Activated T-helper 1 cell treated with anti-CD3 and anti-CD28 coated beads, Interleukin-12 subunit alpha, Interleukin-12 subunit beta, Interleukin-2, Interleukin-4 antibody, amounts not matched to agents 30 ng/mL and 10 ng/mL and 1 ng/mL, durations not matched to agents 14 hours and 24 hours and 36 hours (primary cell): ENCODE measurements at places on chromosomes 13 and 19.

DNA sequence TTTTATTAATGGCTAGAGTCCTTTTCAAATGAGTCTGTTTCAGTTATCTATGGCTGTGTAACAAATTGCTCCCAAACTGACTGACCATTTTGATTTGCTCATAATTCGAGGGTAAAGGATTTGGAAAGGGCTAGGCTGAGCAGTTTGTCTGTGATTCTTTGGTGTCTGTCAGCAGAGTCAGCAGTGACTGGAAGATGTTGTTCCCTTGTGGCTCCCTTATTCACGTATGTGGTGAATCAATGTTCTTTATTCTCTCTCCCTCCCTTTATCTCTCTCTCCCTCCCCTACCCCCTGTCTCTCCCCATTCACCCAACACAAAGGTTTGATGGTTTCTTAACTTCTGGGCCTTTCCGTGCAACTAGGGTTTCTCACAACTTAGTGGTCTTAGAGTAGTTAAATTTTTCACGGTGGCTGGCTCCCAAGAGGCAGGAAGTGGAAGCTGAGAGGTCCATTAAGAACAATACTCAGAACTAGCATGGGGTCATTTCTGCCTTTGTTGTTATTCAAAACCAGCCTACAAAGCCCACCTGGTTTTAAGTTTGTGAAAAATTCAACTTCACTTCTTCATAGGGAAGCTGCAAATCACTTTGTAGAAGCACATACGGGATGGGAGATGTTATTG is 772.5 kb upstream of the SLITRK1 start:
- H3K4me3 ChIP-seq = no peak overlapping the region
- no peaks in the 10 kb centered on the region for H3K36me3 ChIP-seq
- H3K27me3 ChIP-seq = no peaks in the 10 kb centered on the region
- H3K4me1 ChIP-seq = no peaks in the 10 kb centered on the region
- no peak for DNase-seq
- H3K27ac ChIP-seq = no peak overlapping the region

DNA sequence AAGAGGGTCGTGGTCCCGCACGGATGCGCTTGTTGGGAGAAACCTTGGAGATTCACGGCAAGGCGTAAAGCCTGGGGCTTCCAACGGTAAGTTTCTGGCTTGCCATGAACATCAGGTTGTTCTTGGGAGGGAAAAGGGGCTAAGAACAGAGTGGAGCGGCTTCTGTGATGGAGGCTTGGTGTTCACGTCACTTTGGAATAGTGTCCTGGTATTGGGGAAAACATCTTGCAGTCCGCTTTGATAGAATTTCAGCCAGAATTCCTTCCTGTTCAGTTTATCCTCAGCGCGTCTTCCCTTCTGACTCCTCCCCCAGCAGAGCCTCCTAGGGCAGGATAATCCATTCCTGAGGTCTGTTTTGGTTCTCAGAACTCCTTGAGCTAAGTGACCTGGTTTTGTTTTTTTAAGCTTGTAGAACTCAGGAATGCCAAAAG is 2.0 kb downstream of the KCTD15 start:
- H3K4me1 ChIP-seq = no peaks in the 10 kb centered on the region
- H3K27me3 ChIP-seq = peaks cover 16% of the 10 kb centered on the region
- peak overlapping the region; percentile 39 for H3K4me3 ChIP-seq
- no peak overlapping the region for H3K27ac ChIP-seq

DNA sequence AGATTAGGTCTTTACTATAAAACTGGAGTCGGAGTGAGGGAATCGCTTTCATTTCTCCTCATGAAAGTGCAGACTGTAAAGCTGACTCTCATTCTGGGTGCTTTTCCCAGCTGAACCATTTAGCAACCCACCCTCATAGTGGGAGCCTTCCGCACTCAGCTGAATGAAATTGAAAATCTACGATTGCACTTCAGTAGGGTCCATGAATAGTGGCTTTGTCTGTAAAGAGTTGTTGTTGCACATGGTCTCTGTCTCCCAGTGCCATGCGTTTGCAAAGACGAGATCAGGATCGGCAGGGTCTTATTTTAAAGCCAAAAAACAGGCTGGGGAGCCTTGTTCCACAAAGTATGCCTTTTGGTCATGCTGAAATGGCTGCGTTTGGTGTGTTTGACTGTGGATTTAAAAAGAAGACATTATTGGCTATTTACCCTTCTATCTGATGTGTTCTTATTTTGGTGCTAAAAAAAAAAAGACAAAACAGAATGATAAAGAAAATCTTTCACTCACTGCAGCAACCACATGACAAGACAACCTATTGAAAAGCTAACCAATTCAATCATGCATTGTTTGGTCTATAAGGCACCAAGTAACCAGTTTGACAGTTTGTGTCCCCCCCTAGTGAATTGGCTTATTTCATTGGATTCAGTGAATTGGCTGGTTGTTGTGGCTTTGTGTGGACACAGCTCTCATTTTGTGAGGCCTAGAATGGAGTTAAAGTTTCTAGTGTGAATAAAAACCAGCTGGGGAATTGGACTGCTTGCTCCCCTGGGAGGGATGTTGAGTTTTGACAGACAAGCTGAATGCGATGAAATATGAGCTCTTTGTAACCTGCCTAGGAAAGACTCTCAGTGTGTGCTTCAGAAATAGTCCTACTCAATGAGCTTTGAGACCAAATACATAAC is 65.6 kb downstream of the ARHGAP35 start:
- peaks cover 15% of the 10 kb centered on the region for H3K36me3 ChIP-seq
- H3K4me1 ChIP-seq = peaks cover 44% of the 10 kb centered on the region
- no peak overlapping the region for H3K4me3 ChIP-seq
- no peak overlapping the region for H3K27ac ChIP-seq
- no peak for DNase-seq
- H3K27me3 ChIP-seq = no peaks in the 10 kb centered on the region

DNA sequence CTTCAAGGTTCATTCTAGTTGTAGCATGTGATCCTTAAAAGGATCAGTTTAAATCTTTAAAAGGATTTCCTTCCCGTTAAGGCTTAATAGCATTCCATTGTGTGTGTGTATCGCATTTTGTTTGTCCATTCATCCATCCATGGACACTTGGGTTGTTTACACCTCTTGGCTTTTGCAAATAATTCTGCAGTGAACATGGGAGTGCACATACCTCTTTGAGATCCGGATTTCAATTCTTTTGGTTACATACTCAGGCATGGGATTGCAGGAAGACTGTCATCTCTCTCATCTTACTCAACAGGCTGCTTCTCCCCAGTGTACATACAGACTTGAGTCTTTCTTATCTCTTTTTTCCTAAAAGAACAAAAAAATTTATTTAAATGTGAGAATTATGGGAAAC is 1.2 kb downstream of the RNF113B start:
- no peaks in the 10 kb centered on the region for H3K4me1 ChIP-seq
- no peak overlapping the region for H3K27ac ChIP-seq
- peaks cover 2% of the 10 kb centered on the region for H3K27me3 ChIP-seq
- no peak overlapping the region for H3K4me3 ChIP-seq

DNA sequence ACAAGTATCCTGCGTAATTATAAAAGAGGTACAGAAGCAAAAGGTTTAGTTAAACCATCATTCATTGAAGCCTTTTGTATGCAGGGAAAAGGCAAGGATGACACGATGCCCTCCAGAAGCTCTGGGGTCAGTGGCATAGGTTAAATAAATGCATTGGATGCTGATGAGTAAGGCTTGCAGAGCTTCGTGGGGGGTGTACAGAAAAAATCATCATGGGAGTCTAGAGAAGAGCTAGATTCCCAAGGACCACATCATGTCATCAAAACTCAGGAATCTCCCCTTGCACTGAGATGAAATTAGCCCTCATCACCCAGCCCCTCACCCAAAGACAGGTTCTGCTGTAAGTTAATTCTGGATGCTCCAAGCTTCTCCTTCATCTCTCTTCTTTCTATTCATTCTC is 8.3 kb downstream of the FPR1 start:
- no peak for DNase-seq
- no peak overlapping the region for H3K4me3 ChIP-seq
- H3K27me3 ChIP-seq = no peaks in the 10 kb centered on the region
- H3K27ac ChIP-seq = no peak overlapping the region
- no peaks in the 10 kb centered on the region for H3K4me1 ChIP-seq
- no peaks in the 10 kb centered on the region for H3K36me3 ChIP-seq

- DNase-seq = no peak
- H3K4me3 ChIP-seq = no peak overlapping the region
- no peak overlapping the region for H3K27ac ChIP-seq
- no peaks in the 10 kb centered on the region for H3K36me3 ChIP-seq
- H3K4me1 ChIP-seq = peaks cover 3% of the 10 kb centered on the region
- H3K27me3 ChIP-seq = peaks cover 2% of the 10 kb centered on the region
These were observed 149.8 kb upstream of the SLITRK1 start for GRCh38 chr13:84032116-84032515.

DNA sequence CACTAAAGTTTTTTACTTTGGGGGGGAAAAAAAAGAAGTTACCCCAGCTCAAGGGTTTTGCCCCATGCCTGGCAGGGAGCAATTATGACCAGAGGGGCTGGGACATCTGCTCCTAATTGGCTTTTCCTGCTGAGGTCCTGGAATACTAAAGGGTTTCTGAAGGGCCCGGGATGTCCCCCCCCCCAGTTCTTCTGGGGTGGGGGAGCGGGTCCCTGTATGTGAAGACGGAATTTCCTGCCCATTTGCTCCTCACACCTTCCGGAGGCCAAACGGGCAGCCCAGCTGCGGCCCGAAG is 1.1 kb upstream of the DLL3 start:
- no peak for DNase-seq
- H3K27ac ChIP-seq = no peak overlapping the region
- no peak overlapping the region for H3K4me3 ChIP-seq
- peaks cover 14% of the 10 kb centered on the region for H3K4me1 ChIP-seq
- peaks cover 42% of the 10 kb centered on the region for H3K27me3 ChIP-seq
- peaks cover 4% of the 10 kb centered on the region for H3K36me3 ChIP-seq

DNA sequence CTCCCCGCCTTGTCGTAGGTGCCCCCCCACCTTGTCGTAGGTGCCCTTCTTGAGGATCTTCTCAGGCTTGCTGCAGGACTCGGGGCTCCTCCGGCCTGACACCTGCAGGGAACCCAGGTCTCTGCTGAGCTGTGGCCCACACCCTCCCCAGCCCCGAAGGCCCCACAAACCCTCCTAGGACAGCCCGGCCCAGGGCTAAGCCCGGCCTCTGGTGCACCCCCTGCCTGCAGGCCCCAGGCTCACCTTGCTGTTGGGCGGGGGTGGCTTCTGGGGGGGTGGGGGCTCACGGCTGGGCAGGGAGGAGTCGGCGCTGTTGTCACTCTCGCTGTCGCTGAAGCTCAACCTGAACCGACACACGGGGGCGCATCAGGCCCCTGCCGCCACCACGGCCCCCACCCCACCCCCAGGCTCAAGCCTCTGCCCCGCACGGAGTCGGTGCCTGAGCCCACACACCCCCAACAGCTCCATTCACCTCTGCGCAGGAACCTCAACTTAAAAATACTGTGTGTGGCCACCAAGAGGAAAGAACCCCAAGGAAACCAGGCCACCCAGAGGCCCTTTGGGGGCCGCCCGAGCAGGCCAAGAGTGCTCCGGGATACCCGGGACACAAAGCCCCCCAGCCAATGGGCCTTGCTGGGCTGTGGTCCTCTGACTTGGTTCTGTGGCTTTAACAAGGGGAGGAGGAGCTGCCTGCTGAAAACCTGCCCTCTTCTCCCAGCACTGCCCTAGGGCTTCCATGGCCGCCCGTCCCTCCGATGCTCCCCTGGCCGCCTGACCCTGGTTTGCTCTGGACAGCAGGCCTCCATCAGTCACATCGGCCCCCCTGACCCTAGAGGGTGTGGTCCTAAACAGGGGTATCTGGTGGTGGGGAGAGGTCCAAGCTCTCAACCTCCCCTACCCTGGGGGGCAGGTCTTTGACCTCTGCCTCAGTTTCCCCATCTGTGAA is 65.8 kb downstream of the MLLT1 start:
- H3K27me3 ChIP-seq = no peaks in the 10 kb centered on the region
- no peak for DNase-seq
- H3K4me3 ChIP-seq = no peak overlapping the region

DNA sequence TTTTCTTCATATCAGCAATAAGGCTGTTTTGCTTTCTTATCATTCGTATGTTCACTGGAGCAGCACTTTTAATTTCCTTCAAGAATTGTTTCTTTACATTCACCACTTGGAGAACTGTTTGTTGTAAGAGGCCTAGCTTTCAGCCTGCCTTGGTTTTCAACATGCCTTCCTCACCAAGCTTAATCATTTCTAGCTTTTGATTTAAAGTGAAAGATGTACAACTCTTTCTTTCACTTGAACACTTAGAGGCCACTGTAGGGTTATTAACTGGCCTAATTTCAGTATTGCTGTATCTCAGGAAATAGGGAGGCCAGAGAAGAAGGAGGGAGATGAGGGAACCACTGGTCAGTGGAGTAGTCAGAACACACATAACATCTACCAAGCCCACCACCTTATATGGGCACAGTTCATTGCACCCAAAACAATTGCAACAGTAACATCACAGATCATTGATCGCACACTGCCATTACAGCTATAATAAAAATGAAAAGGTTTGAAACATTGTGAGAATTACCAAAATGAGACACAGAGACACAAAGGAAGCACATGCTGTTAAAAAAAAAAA is 181.4 kb upstream of the TUBA3C start:
- DNase-seq = no peak
- H3K27me3 ChIP-seq = peaks cover 3% of the 10 kb centered on the region
- H3K4me3 ChIP-seq = no peak overlapping the region
- H3K27ac ChIP-seq = no peak overlapping the region
- H3K4me1 ChIP-seq = no peaks in the 10 kb centered on the region
- no peaks in the 10 kb centered on the region for H3K36me3 ChIP-seq

GRCh38 chr13:47289567-47289966 is 392.7 kb upstream of the HTR2A start:
- H3K4me1 ChIP-seq = no peaks in the 10 kb centered on the region
- H3K27me3 ChIP-seq = no peaks in the 10 kb centered on the region
- no peak for DNase-seq
- no peaks in the 10 kb centered on the region for H3K36me3 ChIP-seq

GRCh38 chr19:14556662-14557188 is 15.1 kb downstream of the NDUFB7 start:
- no peaks in the 10 kb centered on the region for H3K27me3 ChIP-seq
- peaks cover 3% of the 10 kb centered on the region for H3K36me3 ChIP-seq
- H3K4me1 ChIP-seq = peaks cover 11% of the 10 kb centered on the region
- H3K4me3 ChIP-seq = no peak overlapping the region

GRCh38 chr19:52451241-52451640 is 2.1 kb upstream of the ZNF578 start:
- no peak overlapping the region for H3K27ac ChIP-seq
- no peaks in the 10 kb centered on the region for H3K4me1 ChIP-seq
- H3K36me3 ChIP-seq = peaks cover 7% of the 10 kb centered on the region
- H3K4me3 ChIP-seq = no peak overlapping the region

DNA sequence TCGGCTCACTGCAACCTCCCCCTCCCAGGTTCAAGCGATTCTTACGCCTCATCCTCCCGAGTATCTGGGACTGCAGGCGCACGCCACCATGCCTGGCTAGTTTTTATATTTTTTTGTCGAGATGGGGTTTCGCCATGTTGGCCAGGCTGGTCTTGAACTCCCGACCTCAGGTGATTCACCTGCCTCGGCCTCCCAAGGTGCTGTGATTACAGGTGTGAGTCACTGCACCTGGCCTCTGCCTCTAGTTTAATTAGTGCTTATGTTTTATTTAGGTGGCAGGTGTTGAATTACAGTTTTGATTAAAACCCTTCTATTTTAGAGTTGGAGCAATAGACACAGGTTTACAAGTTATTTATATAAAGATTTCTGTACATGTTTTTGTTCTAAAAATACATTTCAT is 42.8 kb downstream of the ATP11A start:
- no peak for DNase-seq
- no peaks in the 10 kb centered on the region for H3K27me3 ChIP-seq
- H3K4me3 ChIP-seq = no peak overlapping the region
- no peaks in the 10 kb centered on the region for H3K36me3 ChIP-seq
